ENCODE measurements at places on chromosomes 6 and 20.
A peak's percentile ranks its signal among the peaks of the same experiment; 100 is the strongest.

GRCh38 chr6:26331218-26332073, 33.6 kb upstream of the BTN3A2 start:
- DNase-seq, result no peak

- DNase-seq, result no peak
These were observed 107.4 kb downstream of the SULF2 start for GRCh38 chr20:47677635-47678453.

- DNase-seq, result no peak
These were observed 5.3 kb downstream of the TP53TG5 start for GRCh38 chr20:45372646-45373352.

GRCh38 chr6:148747471-148748165, 788 bp downstream of the UST start:
- DNase-seq, result no peak

DNA sequence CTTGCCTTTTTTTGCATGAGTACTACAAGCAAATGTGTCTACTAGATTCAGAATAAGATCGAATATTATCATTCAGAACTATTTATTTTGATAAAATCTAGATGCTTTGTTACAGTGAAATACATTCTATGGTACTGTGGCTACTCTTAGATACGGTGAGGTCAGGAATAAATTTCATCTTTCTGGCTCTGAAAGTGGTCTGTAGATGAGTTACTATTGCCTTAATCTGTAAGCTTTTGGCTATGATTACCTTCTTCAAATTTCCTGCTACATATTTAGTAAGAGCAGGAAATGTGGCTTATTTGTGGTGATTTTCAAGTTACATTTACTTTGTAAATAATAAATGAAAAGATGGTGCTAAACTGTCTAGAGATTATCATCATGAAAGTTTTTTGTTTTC, 50.0 kb downstream of the SCAF8 start:
- no peak for DNase-seq

DNA sequence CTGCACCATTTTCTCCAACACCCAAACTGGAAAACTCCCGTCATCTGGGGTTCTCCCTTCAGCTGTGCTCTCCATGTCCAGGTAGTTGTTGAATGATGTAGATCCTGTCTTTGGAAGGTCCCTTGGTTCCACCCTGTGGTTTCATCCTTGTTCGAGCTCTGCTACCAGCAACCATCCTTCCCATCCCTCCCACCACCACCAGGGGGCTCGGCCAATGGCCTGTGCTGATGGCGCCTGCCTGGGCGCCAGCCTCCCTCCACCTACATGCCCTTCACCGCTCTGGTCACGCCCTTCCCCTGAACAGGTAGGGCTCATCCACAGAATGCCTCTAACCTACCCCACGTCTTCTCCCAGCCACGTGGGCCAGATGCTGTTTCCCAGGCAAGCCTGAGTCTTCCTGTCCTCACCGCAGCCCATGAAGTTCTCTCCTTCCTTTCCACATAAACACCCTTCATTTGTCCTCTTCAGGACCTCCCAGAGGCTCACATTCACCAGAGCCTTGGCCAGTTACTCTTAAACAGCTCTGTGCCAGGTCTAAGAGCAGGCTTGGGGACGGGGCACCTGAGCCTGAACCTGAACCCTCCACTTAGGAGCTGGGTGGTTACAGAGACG, 75.1 kb upstream of the DUSP22 start:
- peak; percentile 55 for DNase-seq

DNA sequence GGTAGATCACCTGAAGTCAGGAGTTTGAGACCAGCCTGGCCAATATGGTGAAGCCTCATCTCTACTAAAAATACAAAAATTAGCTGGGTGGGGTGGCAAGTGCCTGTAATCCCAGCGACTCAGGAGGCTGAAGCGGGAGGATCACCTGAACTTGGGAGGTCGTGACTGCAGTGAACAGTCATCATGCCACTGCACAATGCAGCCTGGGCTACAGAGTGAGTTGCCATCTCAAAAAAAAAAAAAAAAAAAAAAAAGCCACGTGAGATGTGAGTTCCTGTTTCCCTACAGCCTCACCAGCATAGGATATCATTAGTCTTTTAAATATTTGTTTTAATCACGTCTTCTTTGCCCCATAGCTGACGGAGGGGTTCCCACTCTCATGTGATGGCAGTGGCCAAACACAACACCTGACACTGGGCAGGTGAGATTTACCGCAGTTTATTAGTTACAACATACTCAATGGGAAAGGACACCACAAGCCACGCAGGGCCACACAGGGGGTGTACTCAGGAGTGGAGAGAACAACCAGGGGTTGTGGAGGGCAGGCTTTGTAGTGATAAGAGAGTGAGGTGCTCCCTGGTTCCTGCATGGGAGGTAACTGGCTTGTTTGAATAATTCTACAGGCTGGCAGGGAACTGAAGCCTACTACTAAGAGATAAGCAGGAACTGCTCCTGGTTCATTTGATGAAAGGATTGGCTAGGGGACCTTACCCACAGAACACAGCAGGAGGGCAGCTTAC, 4.6 kb upstream of the LZTS3 start:
- no peak for DNase-seq

GRCh38 chr6:163913045-163913444, 498.5 kb downstream of the QKI start:
- no peak for DNase-seq

- DNase-seq, result no peak
These were observed 177.6 kb downstream of the THBS2 start for GRCh38 chr6:169075915-169076654.

- DNase-seq, result no peak
These were observed 175.7 kb downstream of the VEGFA start for GRCh38 chr6:43945768-43946080.

DNA sequence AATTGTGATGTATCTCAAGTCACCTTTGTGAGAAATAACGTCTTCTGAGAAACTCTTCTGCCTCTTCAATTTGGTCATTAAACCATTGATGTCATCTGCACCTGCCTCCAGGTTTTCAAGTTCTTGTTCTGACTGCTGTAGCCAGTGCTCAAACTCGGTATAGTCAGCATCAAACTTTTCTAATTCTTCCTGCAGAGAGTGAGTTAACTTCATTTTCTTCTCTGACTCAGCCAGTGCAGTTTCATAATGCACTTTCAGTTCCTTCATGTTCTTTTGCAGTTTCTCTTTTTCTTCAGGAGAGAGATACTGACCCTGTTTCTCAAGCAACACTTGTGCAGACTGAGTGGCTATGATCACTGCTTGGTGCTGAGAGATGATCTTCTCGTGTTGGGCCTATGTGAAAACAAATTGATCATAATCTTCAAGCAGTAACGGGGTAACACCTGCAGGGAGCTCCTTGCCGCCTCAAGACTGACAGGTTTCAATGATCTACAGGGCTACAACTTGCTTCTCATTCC, 48.8 kb downstream of the DST start:
- peak; percentile 93 for DNase-seq

DNA sequence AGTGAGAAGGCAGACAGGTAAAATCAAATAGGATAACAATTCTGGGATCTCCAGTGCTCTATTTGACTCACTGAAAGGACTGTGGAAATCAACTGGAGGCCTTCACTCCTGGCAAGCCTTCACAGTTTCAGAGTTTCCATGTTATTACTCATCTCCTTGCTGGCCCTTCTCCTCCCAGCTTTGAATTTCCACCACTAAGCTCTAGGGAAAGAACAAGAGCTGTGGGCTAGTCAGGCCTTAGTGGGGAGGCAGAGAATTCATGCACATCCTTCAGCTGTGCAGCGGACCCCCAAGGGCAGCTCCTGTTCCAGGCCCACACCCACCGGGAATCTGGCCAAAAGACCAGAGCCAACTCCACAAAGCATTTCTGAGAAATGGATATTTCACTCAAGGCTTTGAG, 26.0 kb downstream of the MYLIP start:
- DNase-seq, result no peak

- DNase-seq, result no peak
These were observed 1050.0 kb downstream of the EPHA7 start for GRCh38 chr6:92369309-92369708.

DNA sequence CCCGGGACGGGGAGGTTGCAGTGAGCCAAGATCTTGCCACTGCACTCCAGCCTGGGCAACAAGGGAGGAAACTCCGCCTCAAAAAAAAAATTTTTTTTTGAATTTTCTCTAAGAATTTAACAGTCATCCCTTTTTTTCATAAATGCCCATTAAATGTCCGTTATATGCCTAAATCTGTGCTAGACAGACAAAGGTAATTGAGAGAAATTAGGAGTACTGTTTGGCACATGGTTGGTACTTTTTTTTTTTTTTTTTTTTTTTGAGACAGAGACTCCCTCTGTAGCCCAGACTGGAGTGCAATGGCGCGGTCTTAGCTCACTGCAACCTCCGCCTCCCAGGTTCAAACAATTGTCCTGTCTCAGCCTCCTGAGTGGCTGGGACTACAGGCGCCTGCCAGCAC, 1.7 kb downstream of the PCMT1 start:
- DNase-seq, result no peak

DNA sequence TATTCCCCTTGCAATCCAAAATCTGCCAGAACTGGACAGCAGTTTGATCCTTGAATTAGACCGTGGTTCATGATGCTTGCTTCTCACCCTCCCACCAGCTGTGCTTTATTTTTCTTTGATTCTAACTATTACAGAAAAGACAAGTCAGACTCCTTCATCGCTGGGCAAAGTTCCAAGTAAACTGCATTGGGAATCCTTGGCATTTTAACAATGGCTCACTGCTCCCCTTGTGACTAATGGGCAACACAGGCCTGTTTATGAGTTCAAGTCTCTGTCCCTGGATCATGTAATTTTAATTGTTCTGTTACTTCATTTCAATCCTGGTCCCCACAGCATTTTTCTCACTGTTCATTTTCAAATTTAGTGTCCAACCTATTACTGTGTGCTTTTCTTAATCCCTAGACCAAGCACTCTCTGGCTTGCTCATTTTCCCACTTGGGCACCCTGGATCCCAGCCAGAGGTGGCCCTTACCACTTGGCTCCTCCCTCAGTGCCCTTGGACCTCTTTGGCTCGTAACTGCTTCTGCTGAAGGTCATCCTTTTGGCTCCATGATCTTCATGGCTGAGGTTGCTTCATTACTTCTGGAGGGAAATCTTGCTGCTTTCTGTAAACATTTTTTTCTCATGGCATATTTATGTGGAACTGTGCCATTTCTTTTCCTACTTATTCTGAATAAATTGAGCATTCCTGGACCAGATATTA, 32.8 kb downstream of the PSMB9 start:
- DNase-seq, result no peak

GRCh38 chr6:53801022-53801421, 6.2 kb downstream of the LRRC1 start:
- DNase-seq, result no peak

- DNase-seq, result no peak
These were observed 8.5 kb upstream of the DDX27 start for GRCh38 chr20:49210757-49211110.

DNA sequence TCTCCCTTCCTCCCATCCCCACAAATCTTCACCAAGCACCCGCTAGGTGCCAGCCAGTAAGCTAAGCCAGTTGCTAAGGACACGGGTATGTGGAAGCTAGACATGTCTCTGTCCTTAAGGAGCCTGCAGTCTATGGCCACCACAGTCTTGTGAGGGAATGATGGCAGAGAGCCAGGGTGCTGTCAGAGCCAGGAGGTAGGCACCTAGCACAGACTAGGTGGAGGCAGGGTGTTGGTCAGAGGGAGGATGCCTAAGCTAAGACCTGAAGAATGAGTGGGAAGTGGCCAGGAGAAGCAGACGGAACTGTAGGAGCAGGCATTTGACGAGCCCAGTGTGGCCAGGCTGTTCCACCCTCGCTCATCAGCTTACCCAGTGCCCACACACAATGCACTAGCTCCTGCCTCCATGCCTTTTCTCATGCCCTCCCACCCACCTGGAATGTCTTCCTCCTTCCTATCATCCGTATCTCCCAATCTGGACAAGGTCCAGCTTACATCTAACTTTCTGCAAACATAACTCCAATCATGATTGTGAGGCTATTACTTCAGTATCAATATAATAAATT, 125.6 kb downstream of the FOXC1 start:
- DNase-seq, result no peak

- no peak for DNase-seq
These were observed 4.1 kb upstream of the EFHC1 start for GRCh38 chr6:52415917-52416628.

GRCh38 chr6:150267686-150268561, 100.9 kb upstream of the IYD start:
- DNase-seq, result no peak

DNA sequence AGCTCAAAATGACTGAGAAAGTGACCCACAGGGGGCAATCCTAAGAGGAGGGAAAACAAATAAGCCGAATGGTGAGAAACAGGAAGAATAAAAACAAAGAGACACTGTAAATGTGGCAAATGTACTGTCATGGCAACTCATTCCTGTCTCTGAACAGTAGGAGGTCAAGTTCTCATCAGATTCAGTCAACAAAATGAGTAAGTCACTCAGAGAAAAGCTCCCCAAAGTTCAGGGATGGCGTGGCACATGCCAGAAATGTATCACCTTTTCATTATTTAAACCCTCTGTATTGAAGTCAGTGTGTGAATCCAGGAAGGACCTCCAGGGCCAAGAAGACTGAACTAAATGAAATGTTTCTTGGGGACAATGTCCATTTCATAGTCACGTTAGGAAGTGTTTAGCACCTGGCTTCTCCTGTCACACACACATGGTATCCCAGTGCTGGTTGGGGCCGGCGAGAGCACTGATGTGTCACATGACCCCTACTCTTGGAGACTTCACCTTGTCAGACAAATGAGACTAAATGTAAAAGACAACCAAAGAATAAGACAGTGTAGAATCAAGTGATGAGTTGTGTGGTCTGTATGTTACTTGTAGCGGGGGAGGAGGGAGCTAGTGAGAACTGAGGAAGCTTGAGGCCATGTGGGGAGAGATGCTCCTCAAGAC, 20.7 kb downstream of the CNR1 start:
- peak; percentile 44 for DNase-seq

- DNase-seq, result no peak
These were observed 115.4 kb upstream of the SAMD5 start for GRCh38 chr6:147392917-147393625.

DNA sequence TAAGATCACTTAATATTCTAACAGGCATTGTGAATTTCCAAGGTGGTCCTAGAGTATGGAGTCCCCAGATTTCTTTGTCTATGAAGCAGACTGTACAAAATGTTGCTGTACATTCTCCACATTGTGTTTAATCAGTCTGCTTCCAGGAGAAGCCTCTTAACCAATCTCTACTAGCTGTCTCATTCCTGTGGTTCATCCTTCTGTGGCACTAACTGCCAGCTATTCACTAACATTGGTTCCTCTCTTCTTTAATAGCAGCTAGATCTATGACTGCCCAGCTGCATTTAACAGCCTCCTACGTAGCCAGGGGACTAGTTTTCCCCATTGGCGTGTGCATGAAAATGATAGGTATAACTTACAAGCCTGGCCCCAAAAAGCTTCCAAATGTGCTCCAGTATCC, 395.4 kb downstream of the SAMD5 start:
- DNase-seq, result no peak

GRCh38 chr20:41005361-41005729, 23.3 kb upstream of the TOP1 start:
- no peak for DNase-seq

DNA sequence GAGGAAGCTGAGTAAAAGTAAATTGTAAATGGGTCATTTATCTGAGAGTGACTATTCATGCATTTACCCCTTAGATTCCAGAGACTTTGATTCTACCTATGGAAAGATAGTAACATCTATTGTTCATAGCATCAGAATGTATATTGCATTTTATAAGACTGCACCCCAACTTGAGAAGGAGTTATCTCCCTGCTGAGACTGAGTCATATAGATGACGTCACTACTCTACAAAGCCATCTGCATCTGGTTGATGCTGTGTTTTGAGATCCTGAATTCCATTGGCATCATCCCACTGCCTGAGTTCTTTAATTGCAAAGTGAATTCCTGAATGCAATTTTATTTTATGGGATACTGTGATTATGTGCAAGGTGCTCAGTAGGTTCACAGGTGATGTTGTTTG, 444.0 kb upstream of the SLC35B3 start:
- DNase-seq, result no peak

- DNase-seq, result no peak
These were observed 592 bp downstream of the SAPCD1 start for GRCh38 chr6:31762878-31763618.

All from GM12878 (cell line).